NCI-H1436 treated with DMSO at 0.1 percent for 48 hours (cell line): ENCODE measurements at places on chromosomes 12 and 14.

DNA sequence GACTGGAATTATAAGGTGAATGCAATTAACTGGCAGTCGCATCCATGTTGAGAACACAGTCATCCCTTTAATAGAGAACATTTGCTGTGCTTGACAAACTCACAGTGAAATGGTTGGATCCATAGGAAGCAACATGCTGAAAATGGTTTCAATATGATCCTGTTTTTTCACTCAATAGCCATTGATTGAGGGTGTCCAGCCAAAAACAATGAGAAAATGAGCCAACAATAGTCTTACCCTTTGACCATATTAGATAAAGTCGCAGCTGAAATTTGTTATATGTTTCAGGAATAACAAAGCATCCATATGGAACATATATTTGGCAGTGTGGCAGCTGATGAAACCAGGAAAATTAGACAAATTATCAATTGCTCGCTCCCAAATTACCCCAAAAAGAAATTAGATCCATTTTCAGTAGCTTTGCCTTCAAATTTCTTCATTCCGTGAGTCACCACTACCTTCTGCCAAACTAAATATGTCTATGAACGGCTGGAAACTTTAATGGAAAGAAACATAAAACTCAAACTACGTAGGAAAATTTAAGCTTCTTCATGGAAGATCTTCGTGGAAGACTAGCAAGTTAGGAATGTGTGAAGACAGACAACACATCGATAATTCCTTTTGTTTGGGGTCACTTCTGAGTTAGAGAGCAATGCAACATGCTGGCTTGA is 17.4 kb downstream of the IGF1 start:
- DNase-seq: no peak

GRCh38 chr12:6783828-6784227 is 5.5 kb upstream of the CD4 start:
- no peak for DNase-seq

- no peak for DNase-seq
Observed at GRCh38 chr12:54940727-54941315, 43.7 kb downstream of the TESPA1 start.

DNA sequence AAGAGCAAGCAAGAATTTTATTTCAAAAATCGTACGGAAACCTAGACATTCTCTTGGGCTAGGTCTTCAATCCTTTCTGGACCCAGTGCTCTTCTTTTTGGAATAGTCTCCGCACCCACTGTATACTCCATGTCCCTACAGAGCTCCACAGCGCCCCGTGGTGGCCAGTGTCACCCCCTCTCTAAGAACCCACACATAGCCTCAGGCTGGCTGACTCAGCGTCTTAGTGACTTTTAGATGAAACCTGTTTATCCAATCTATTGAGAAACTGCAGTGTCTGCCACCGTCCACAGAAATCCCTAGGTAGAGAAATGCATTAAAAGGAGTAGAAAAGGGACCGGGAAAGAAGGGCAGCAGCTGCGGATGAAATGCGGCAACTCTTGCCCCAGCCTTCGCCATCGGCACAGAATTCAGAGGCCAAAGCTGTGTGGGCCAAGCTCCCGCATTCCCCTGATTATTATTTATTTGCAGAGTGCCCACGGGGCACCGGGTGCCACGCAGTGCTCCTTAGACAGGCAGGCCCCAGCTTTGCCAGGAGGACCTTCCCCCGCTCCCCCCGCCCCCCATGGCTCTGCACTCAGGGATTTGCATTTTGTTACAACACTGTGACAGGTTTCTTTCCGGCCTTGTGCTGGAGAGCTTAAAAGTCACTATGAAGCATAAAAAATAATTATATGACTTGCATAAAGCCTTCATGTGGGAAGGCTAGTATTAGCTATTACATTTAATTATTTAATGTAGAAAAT is 170.1 kb upstream of the FKBP4 start:
- DNase-seq: no peak

- DNase-seq: no peak
Observed at GRCh38 chr14:105282098-105282725, 18.6 kb downstream of the BRF1 start.

DNA sequence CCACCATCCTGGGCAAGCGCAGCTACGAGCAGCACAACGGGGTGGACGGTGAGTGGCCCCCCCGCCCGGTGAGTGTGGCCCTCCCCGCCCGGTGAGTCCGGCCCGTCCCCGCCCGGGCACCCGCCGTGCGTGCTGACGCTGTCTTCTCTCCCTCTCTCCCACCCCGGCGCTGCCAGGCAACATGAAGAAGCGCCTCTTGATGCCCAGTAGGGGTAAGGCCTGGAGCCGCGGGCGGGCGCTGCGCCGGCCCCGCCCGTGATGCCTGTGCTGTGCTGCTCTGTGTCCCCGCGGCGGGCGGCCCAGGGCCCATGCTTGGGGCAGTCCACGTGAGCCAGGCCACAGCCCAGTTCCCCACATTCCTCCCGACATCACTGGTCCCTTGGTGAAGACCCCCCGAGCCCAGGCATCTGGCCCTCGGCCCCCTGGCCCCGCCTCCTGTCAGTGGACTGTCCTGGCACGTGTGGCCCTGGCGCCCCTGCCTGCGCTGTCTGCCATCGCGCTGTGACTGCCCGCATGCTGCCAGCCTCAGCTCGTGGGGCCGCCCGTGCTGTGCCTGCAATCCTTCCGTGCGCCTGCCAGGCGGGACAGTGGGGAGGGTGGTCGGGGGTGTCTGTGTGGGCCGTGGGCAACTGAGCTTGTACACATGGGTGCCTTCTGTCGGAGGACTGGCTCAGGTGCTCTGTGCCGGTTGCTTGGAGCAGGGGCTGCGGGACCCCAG is 7.9 kb upstream of the CRIP2 start:
- no peak for DNase-seq

- no peak for DNase-seq
Observed at GRCh38 chr14:90883782-90884181, 67.6 kb upstream of the TTC7B start.

GRCh38 chr12:46555406-46555852 is 182.9 kb upstream of the SLC38A2 start:
- DNase-seq: no peak

DNA sequence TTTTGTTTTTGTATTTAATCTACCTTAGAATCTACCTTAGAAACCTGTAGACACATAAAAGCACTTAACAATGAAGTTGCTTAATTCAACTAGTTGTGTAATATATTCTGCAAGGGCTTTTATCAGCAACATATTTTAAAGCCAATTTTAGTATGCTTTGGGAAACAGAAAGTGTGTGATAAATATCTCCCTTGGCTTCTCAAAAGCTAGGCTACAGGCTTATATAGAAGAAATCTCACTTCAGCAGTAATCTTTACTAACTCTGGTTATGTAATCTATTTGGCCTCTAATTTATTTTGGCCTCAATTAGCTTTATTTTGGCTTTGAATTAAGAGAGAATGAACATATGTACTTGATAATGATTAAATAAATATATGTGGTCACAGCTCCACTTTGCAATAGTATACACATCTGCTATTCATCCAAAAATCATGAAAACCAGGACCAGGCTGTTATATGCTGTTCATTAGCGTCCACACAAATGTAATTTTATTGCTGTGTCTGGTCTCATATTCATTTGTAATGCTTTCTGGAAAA is 37.2 kb downstream of the LRP6 start:
- no peak for DNase-seq

DNA sequence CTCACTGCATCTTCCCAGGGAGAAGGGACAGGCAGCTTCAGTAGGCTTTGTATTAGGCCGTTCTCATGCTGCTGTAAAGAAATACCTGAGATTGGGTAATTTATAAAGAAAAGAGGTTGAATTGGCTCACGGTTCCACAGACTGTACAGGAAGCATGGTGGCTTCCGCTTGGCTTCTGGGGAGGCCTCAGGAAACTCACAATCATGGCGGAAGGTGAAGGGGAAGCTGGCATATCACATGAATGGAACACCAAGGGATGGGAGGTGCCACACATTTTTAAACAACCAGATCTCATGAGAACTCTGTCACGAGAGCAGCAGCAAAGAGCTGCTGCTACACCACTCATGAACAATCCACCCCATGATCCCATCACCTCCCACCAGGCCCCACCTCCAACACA is 182.2 kb upstream of the SFSWAP start:
- DNase-seq: no peak

DNA sequence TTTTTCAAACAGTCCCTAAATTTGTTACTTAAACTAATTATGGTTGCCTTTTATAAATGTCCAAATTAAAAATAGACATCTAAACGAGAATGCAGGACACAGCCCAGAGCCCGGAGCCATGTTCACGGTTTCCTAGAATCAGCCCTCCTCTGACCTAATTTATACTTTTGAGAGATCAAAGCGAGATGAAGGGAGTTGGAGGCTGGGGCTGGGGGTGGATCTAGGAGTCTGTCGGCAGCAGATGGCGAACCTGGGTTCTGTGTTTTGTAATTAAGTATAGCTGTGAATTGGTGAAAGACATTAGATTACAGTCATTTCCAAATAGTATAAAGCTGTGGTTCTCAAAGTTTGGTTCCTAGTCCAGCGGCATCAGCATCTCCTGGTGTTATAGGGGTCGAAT is 210.1 kb downstream of the SLC41A2 start:
- DNase-seq: no peak

DNA sequence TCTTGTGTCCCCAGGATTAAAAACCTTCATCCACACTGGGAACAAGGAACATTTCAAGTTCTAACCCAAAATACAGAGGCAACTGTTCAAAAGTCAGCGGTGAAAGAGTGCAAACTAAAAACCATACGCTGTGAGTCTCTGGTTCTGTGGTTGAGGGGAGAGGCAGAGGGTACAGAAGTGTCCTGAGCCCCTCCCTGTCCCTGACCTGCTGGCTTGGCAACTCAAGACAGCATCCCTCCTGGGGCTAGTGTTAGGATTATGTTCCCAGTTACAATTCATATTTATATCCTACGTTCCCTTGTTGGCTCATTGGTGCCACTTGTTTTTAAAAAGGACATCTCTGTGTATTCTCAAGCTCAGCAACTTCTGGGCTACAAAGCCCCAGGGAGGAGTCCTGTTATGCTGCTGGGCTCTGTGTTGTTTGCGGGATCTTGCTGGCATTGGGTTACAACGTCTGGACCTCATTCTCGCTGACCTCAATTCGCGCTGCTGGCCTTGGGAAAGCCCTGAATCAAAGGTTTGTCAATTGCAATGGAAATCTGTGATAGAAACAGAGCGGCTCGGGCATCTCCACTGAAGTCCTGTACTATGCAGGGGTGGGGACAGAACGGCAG is 420.8 kb downstream of the FUT8 start:
- no peak for DNase-seq

DNA sequence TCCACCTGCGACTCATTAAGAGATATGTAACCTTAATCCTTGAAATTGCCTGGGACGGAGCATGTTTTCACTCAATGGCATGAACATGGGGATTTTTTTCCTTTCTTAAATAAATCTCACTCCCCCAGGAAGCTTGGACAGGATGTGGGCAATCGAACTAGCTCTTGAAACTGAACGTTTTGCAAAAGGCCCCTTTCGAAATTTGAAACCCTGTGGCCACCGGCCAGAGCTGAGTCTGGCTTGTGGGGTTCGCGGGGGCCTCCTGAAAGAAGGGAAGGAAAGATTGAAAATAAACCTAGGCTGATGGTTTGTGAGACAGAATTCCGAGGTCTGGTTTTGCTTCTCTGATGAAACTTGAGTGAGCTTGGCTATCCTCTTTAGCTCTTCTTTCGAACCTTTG is 101.4 kb upstream of the RTL1 start:
- no peak for DNase-seq

- no peak for DNase-seq
Observed at GRCh38 chr14:51004352-51004800, 60.1 kb upstream of the PYGL start.

GRCh38 chr12:20420557-20420956 is 52.2 kb downstream of the PDE3A start:
- DNase-seq: no peak

- DNase-seq: no peak
Observed at GRCh38 chr12:93571925-93572711, at the start of gene SOCS2. Gene SOCS2, plus strand, starts transcription at chr12:93572675. Its CDS starts 223 bp downstream, at chr12:93572898.

GRCh38 chr14:23310546-23310945 is 3.9 kb downstream of the BCL2L2 start:
- no peak for DNase-seq

DNA sequence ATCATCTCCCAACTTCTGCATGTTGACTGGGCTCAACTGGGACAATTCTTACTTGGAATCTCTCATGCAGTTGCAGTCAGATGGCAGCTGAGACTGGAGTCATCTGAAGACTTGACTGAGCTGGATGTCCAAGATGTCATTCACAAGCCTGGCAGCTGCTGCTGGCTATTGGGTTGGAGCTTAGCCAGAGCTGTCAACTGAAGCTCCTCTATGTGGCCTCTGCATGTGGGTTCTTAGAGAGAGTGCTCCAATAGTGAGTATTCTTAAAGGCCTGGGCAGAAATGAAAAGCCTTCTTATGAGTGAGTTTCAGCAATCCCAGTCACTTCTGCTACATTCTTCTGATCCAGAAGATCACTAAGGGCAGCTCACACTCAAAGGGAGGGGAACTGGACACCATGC is 440.9 kb downstream of the LRIG3 start:
- no peak for DNase-seq

- no peak for DNase-seq
Observed at GRCh38 chr12:57049890-57050289, at the start of gene MYO1A. Gene MYO1A, minus strand, starts transcription at chr12:57050129. Its CDS starts 1,806 bp downstream, at chr12:57048323.

- DNase-seq: no peak
Observed at GRCh38 chr12:94678849-94679248, 28.5 kb upstream of the TMCC3 start.

GRCh38 chr12:614411-614970 is 48.8 kb downstream of the NINJ2 start:
- no peak for DNase-seq

GRCh38 chr12:89994911-89995310 is 286.3 kb upstream of the ATP2B1 start:
- DNase-seq: no peak

DNA sequence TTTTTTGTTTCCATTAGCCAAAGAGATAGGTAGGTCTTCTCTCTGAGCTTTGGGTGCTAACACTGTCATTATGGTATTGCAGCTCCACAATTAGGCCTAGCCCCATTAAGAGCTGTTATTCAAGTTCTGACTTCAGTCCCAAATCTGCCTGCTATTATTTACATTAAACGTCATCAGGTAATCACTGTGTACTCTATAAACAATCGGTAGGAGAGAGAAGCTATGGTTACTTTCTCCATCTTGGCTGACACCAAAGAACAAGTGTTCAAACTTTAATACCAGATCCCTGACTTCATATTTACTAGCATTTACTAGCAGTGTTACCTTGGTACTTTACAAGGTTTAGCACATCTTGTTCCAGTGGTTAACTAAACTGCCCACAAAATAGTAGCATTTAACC is 305.1 kb upstream of the GARIN2 start:
- no peak for DNase-seq

GRCh38 chr14:59214702-59215302 is 26.3 kb downstream of the DAAM1 start:
- DNase-seq: no peak

GRCh38 chr14:96748362-96748761 is 48.8 kb upstream of the VRK1 start:
- no peak for DNase-seq

GRCh38 chr12:75553398-75553797 is 42.0 kb upstream of the KRR1 start:
- DNase-seq: no peak

- DNase-seq: no peak
Observed at GRCh38 chr14:48035836-48036235, 360.4 kb upstream of the MDGA2 start.
